ENCODE measurements at places on chromosomes 3 and 15.
A peak's percentile ranks its signal among the peaks of the same experiment; 100 is the strongest.

- peak; percentile 71 for DNase-seq
These were observed 76.9 kb upstream of the ABI3BP start for GRCh38 chr3:101069901-101070798.

- DNase-seq: no peak
These were observed 473.6 kb downstream of the ROBO2 start for GRCh38 chr3:77513542-77513941.

- DNase-seq: no peak
These were observed 124.8 kb downstream of the DMXL2 start for GRCh38 chr15:51497806-51498205.

DNA sequence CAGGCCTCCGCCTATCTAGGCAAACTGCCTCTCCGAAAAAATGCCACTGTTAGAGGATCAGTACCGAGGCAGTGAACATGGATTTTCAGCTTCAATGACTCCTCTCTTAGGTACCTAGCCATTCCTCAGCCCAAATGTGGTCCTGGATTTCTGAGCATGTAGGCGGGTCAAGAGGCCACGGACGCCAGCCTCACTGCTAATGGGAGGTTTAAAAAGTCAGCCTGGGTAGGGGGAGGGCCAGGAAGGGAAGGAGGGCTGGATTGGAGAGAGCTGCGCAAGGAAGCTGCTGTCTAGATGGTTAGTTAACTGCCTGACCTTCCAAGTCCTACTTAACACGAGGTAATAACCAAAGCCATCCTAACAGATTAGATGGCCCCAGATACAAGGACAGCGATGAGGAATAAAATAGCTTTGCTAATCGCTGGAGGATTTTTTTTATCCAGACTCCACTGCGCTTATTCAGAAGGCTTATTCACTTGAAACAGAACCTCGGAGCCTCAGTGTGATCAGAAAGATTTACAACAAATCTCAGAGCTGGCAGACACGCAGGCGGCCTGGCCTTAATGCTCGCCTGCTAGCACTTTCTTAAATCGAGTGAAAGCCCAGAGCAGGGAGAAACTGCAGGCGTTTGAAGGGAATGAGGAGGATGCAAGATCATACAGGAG is 34.3 kb downstream of the TLE3 start:
- no peak for DNase-seq

- DNase-seq: no peak
These were observed 4.8 kb upstream of the RBP2 start for GRCh38 chr3:139481116-139481515.
